Stimulated activated CD8-positive, alpha-beta memory T cell treated with anti-CD3 and anti-CD28 coated beads, Interleukin-2, amount 100 ng/mL, for 1 hour (primary cell): ENCODE measurements at places on chromosomes 11 and 22.

DNA sequence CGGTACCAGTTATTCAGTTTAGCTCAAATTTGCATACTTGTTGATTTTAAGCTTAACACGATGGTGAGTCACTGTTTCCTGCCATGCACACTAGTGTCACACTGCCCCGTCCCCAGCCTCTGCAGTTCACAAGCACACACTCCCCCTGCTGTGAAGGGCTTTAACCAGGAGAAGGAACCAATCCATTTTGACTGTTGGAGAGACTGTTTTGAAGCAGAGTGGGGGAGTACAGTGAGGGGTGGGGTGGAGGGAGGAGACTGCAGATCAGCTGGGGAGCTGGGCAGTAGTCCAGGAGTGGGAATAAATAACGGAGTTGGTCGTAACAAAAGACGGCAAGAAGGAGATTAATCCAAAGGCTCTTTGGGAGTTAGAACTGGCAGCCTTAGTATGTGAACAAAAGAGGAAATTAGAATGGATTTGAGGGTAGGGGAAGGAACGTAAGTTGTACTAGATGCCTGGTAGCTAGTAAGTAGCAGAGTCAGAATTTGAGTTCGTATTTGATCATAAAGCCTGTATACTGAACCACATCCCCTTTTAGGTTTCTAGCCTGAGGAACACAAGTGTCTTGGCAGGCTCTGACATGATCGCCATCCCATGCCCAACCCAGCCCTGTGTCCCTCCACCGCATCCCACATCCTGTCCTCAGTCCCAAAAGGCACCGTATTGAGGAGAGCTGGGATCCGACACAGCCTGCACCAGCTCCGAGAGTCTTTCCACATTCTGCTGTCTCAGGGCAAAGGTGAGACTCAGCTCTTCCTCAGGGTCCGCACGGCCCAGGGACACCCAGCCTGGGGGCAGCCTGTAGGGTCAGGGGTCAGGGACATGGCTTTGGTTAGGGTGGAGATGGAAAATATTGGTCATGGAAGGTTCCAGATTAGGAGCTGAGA lies 862 bp downstream of the TPP1 start:
- DNase-seq, result peak; percentile 39

DNA sequence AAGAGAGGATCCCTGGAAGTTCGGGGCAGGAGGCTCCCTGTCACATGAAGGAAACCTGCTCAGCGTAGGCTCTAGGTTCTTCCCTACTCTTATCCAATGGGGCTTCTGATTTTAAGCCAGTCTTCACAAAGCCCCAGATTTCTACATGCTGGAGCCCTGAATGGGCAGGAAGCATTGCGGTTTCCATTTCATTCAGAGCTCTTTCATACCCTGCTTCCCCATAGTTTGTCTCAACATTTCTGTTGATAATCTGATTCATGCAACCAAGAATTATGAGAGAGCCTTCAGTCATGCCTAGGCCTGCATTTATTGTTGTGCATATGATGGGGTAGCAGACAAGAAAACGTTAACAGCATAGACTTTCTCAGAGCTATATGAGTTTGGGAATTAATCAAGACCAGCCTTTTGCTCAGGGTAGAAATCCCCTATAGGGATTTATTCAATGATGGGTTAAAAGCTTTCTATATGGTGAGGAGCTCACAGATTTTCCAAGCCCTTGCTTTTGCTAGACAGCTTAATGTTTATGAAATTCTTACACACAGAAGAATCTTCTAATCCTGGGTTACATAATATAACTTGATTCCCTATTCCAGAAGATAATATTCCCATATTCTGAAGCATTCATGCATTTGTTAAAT lies 15.9 kb downstream of the OR51B4 start:
- DNase-seq, result no peak

DNA sequence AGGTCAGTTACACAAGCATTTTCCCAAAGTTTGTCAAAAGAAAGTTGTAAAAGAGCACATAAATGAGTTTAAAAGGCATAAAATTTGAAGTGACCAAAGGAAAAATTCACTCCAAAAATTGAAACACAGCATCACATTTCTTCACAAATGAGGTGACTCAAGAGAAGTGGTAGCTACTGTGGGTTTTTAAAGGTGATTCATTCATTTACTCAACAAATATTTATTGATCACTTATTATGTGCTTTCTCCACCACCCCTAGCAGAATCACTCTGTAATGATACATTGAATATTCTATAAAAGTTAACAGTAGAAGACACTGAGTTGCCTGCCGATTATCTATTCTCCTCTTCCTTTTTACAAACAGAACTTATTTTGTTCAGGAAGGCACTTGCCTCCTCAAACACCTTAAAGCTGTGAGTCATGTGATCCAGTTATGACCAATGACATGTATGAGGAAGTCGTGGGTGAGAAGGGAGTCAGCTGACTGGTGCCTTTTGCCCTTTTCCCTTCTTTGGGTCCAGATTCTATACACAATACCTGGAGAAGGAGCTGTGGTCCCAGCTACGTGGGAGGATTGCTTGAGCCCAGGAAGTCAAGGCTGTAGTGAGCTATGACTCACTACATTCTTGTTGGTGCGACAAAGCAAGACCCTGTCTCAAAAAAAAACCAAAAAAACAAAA lies 67.7 kb upstream of the CLNS1A start:
- DNase-seq, result no peak

DNA sequence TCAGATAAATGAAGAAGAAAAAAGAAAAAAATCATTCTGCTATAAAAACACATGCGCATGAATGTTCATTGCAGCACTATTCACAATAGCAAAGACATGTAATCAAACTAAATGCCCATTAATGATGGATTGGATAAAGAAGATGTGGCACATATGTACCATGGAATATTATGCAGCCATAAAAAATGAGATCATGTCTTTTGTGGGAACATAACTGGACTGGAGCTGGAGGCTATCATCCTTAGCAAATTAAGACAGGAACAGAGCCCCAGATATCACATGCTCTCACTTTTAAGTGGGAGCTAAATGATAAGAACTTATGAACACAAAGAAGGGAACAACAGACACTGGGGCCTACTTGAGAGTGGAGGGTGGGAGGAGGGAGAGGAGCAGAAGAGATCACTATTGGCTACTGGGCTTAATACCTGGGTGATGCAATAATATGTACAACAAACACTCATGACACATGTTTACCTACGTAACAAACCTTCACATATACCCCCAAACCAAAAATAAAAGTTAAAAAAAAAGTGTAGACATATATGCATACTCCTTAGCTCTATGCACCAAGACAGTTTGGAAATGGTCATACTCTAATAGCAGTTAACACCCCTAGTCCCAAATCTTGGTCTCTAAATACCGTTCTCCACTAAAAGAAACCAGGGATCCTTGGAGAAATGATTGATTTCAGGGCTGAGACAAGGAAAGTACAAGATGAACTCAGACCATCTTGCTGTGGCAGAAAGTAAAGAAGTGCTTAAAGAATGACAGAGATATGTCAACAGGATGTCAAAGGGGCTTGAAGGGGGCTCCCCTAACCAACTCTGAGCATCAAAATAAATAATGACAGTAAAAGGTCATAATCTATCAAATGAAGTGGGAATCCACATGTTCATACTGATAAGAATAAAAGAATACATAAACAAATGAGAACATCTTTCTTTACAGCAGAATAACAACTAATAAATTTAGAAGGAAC lies 17.1 kb upstream of the DDX6 start:
- no peak for DNase-seq

GRCh38 chr11:63554877-63555223 lies 8.3 kb downstream of the PLAAT2 start:
- DNase-seq, result no peak

DNA sequence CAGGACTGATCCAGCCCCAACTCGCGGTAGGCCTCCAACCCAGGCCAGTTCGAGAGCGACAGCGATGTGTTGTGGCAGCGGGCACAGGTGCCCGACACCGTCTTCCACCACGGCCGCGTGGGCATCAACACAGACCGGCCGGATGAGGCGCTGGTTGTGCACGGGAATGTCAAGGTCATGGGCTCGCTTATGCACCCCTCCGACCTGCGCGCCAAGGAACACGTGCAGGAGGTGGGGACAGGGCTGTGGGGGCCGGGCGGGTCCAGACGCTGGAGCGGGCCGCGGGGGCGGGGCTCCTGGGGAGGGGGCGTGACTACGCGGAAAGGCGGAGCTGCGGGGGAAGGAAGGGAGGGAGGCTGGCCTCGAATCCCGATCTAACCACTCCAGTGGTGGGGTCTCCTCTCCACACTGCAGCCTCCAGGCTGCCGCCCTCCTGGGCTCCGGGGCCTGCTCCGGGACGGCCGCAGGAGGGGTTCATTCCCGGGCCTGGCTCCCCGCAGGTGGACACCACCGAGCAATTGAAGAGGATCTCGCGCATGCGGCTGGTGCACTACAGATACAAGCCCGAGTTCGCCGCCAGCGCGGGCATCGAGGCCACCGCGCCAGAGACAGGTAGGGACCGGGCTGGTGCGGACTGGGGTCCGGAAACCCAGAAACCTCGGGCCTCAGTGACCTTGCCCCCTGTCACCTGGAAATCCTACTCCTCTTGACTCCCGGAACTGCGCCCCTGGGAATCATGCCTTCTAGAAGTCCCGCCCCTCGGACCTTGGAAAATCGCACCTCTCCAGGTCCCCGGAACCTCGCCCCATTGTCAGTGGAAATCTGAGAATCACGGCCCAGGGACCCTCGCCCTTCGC lies 14.9 kb downstream of the TMEM258 start:
- peak; percentile 37 for DNase-seq

GRCh38 chr11:134528453-134528852 lies 116.4 kb upstream of the B3GAT1 start:
- DNase-seq, result no peak

GRCh38 chr11:129119036-129119435 lies 73.1 kb downstream of the ARHGAP32 start:
- no peak for DNase-seq

- no peak for DNase-seq
These were observed 29.0 kb upstream of the PHLDA2 start for GRCh38 chr11:2958251-2958650.

DNA sequence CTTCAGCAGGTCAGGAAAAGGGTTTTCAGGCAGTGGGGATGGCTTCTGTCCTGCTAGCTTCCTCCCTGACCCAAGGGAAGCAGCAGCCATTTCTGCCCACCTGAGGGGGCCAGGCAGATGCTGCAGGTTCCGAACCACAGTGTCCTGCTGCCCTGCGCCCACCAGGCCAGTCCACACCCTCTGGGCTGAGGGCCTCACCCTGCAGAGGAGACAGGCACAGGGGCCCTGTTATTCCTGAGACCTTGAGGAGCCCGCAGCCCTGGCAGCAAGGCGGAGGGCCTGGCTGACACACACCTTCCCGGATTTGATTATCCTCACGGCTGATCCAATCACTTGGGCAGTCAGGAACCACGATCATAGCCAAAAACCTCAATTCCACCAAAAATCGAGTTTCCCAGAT lies 725.8 kb downstream of the BRD1 start:
- DNase-seq, result no peak

DNA sequence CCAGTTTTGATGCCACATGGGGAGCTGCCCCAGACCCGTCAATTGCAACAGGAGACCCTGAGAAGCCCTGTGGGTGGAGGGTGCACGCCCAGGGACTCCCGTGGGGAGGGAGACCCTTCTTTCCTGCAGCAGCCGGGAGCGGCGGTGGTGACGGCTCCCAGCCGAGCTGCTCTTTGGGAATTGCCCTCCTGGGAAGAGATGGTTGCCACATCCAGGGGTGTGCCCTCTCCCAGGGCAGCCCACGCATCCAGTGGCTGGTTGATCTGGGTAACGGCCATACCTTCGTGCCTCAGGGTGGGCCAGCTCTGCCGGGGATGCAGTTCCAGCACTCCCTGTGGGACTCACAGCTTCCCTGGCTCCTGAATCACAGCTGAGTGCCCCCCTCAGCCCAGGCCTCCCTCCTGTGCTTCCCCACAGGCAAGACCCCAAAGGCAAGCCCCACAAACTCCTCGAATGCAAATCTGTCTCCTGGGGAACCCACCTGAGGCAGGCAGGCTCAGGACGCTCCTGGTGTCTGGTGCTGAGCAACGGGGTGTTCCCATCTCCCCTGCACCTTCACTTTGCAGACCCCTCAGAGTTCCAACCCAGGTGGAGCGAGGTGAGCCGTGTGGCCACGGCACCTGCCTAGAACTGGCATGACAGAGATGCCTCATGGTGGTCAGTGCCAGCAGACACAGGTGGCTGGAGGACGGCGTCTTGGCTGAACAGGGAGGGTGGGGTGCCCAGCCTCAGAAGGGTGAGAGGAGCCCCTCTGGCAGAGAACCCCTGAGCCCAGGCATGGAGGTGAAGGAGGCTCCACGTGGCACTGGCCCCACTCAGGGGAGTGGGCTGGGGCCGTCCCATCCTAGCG lies 1027.4 kb downstream of the BRD1 start:
- DNase-seq, result no peak

DNA sequence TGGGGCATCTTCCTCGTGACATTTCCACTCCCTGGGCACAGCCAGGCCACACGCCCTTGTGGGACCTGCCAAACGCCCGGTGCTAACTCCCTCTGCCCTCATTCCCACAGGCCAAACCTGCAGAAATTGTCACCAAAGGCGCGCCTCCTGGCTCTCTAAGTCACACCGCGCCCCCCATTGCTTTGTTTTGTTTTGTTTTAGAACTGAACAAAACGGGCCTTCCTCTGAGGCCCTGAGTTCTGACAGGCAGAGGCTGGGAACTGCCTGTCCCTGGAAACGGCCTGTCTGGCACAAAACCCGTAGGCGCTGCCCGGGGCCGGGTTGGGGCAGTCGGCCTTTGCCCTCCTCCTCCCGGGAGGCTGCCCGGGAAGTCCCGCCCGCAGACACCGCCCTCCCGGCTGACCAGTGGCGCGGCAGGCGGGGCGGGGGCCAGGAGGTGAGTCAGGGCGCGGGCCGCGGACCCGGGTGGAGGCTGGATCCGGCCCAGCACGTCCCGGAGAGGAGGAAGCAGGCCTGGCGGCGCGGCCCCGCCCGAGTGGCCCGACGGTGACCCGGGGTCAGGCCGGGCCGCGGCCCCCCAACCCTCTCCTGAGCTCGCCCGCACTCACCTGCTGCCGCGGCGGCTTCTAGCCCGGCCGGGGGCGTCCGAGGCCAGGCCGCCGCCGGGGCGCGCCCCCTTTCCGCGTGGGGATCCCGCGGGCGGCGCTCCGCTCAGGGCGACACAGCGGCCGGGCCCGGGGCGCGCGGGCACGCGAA lies 465 bp downstream of the SUN2 start:
- DNase-seq, result no peak

DNA sequence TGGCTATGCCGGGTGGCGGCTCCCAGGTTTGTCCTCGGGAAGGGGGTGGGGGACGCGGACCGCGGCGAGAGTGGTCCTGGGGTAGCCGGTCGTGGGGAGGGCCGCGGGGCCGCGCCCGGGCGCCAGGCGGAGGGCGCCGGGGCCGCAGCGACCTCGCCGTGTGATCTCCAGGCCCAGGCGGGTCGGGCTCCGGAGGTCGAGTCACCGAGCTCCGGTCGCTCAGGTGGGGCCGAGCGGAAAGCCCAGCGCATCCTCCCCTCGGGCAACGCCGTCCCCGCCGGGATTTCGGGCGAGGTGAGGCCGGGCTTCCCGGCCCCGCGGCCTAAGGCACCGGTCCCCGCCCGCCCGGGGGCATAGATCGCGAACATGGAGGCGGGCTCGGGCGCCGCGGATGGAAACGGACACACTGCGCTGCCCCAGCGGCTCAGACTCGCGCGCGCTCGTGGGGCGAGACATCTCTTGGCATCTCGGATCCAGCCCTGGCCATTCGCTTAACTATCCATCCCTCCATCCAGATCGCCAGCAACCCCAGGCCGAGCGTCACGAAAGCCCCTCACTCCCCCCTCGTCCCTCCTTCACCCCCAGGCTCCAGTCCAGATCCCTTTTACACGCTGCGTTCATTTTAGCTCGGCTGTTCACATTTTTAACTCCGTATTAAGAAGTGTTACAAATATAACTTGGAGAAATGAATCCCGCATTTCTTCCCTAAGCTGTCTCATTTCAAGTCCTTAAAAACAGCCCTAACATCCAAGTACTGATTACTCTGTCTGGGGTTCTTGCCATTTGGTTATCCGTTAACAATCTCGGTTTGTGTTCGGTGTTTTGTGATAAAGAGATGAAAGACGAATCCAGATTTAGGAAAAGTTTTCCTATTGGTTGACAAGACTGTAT lies 460 bp downstream of the ZC3H12C start:
- DNase-seq, result no peak
